MG63 (cell line): ENCODE measurements at places on chromosomes 5 and 9. TPM values are rescaled to one million over a fixed set of nuclear protein-coding genes. Genes with fewer than 3 reads are reported as not detected.

The CORO2A gene
- total RNA-seq: 0.03 and 0.81 TPM in 2 replicates

The SLC34A1 gene
- total RNA-seq: not detected in 2 replicates

DNA sequence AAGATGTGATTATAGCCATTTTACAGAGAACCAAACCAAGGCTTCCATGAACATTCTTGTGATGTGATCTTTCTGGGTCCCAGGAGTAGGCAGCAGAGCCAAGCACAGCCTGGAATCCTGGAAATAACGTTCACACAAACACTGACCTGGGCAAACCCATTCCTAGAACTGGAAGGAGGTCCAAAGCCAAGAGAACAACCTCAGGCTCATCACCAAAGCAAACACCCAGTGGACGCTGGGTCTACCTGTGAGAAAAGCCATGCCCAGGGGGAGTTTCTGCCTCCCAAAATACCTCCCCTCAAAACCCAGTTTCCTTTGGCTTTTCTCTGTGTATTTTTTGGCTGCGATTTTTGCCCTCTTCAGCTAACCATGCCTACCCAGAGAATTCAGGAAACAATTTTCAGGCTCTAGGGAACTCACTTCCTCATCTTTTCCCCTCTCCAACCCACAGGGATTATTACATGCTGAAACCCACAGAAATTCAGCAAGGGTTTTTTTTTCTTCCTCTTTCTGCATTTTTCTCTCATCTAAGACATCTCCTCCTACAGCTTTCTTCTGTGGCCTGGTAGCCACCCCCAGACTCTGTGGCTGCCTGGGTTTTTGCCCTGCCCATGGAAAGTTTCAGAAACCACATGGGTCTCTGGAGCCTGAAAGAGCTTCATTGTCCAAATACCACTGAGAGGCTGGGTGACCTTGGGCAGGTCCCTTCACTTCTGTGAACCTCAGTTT is 75.0 kb downstream of the TNC start:
- no peak for DNase-seq

GRCh38 chr5:116176121-116176520 is 91.3 kb downstream of the COMMD10 start:
- DNase-seq: peak; percentile 20

- no peak for DNase-seq
Measured at GRCh38 chr5:58921159-58921558, 338.3 kb downstream of the RAB3C start.

DNA sequence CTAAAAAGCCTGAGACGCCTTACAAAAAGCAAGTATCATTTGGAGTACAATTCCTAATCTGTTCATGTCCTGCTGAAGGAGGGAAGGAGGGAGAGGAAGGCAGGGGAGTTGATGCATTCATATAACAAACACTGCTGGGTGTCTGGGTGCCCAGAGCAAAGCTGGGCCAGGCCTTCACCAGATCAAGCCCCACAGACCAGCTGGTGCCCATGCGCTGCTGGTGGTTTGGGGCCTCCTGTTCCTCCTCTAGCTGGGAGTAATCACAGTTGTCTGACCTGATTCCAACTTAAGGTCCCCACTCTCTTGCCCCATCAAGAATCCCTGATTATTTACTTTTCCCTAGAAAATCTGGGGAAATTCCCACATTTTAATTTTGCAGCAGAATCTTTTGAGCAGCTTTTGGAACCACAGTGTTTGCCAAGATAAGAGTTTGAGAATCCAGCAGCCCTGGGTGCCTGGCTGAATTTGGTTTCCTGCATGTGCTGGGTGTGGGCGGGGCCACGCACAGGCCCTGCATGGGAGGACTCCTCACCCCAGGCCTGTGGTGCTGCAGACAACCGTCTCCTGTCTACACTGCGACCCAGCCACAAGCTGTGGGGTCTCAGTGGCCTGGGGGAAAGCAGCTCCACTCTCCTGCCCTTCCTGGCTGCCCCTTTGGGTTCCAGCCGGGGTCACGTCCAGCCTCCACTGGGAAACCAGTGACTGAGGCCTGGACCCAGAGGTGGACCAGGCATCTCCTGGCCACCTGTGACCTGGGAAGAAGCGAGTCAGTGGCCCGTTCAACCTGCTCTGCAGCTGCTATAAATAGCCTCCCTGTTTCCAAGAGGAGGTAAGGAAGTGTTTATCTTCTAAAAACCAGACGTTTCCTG is 47.5 kb downstream of the NEURL1B start:
- no peak for DNase-seq

DNA sequence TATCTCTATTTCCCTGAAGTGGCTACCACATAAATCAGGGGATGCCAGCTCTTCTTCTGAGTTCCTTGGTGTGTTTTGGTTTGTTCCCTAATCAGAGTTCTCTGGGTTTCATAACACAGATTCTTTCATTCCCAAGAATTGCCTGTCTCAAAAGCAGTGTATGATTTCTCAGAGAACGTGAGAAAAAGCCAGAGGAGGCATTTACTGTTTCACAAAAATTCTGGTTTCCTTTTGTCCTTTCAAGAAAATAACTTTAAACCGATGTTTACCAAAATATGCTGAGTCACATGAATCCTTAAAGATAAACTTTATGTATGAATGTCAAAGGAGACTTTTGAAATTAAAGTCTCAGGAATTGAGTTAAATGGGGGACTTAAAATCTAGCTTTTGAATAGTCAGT is 314.3 kb downstream of the EBF1 start:
- DNase-seq: no peak

DNA sequence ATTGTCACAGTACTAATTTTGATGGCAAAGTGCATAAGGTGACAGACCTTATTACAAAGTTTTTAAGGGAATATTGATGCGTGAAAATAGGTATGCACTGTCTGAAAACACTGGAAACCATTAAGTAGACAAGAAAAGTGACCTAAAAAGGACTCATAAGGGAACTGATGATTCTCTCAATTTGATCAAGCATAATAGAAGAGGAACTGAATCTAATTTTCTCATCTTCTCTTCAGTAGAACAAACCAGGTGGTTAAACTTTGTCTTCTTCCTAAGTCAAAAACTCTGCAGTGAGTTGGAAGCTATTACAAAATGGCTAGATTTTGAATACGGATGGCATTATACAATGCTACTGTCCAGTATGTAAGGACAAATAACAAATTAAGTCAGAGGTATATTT is 53.4 kb downstream of the RNF145 start:
- no peak for DNase-seq

GRCh38 chr5:100970646-100971255 is 67.7 kb upstream of the ST8SIA4 start:
- DNase-seq: no peak

GRCh38 chr5:168813184-168813968 is 234.2 kb upstream of the PANK3 start:
- DNase-seq: no peak

DNA sequence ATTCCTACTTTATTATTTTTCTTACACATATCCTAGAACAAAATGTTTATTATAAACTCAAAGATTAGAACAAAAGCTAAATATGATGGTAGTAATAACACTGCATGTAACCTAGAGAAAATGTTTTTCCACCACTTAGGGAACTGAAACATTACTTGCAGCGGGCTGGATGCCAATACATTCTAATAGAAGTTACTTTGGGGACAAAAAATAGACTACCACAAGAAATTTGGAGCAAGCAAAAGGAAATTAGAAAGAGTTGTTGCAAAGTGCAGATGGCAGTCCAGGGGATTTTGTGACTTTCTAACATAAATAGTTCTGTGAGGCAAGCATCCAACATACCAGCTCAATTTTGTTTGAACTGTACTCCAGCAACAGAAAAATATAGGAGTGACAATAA is 255.3 kb upstream of the GRIN3A start:
- no peak for DNase-seq

GRCh38 chr9:26292943-26293342 is 599.7 kb downstream of the CAAP1 start:
- DNase-seq: peak; percentile 79
